ENCODE measurements at places on chromosomes 5 and 9.

DNA sequence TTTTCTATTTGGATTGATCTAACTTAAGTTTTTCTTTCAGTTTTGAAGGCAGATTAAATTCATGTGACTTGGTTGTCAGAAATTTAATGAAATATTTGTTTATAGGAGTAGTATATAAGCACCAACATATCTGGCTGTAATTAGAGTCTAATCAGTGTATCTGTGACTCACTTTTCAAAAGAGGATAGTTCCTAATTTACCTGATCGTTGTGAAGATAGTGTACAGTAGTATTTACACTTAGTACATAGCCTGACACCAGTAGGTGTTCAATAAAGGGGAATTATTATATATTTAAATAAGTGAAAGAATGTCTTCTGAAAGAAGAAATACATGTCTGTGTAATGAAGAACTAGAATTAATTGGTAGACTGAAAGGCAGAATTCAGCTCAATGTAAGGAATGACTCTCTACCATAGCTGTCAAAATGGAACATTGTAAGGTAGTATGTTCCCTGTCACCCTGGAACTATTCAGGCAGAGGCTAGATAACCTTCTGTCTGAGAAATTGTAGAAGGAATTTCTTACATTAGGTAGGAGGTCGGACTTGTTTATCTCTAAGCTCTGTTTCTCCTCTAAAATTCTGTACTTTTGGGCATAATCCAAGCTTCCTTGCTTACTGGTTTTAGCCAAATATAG, 8.6 kb downstream of the TGFBR1 start:
- DNase-seq = no peak

DNA sequence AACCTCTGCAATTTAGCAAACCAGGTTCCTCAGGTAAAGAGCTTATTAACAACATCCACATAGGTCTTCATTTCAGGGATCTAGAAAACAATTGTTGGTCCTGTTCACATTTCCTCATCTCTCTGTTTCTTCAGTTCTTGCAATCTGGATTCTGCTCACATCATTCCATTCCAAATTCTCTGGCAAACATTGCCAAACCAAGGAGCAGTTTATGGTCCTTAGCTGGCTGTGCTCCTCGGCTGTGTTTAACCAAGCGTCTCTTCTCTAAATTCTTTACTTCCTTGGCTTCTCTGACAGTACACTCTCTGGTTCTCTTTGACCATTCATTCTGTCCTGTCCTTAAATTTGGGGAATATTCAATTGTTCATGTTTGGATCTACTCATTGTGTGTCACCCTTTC, 65.8 kb upstream of the RANBP3L start:
- DNase-seq = no peak

DNA sequence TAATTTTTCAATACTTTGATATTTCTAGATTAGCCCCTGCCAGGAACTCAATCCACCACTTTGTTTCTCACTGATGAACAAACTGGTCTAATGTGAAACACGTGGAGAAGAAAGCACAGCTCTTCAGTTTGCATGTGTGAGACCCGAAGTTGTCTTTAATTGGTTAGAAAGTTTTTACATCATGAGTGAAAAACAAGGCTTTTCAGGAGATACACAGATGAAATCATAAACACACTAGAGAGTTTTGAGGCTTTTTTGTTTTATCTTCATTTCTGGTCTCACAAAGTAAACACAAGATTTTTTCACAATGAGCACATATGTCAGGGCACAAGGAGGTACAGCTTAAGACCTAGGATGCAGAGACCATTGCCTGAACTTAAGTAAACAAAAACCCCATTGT, 84.5 kb upstream of the MOCS2 start:
- no peak for DNase-seq

DNA sequence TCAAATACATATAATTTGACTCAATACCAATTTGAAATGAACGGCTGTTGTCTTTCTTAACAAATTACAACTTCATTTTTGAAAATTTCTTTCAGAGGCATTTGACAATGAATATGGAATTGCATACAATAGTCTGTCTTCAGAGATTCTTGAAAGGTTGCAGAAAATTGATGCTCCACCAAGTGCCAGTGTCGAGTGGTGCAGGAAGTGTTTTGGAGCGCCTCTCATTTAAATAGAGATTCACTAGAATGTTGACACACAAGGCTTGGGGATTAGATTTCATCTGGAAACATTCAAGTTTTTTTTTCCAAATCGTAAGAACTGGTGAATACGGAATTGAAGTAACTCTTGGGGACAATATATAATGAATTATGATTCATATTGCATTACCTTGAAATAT, 8.1 kb downstream of the RPS6 start:
- no peak for DNase-seq

Measured in CD4-positive, alpha-beta T cell treated with Interleukin-1 beta for 1 hour (primary cell).